NCI-H1694 treated with DMSO at 0.1 percent for 48 hours (cell line): ENCODE measurements at places on chromosomes 6 and 20.

DNA sequence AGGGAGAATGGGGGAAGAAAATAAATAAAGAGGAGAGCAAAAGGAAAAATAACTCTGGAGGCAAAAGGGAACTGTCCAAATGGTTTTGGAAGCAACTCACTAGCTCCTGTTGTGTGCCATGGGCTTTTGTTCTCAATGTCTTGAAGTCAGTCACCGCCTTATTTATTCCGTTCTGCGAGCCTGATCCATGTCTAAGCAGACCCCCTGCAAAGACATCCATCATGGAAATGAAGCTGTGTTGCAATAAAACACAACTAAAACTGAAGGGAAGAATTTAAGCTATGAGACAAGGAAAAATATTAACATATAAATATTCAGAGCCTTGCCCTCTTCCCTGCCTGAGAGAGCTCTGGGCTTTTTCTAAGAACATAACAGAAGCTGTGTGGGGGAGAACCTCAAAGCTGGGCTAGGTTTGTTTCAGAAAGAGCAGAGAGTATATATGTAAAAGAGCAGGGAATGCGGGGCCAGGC, 373.2 kb upstream of the CNR1 start:
- DNase-seq = no peak

DNA sequence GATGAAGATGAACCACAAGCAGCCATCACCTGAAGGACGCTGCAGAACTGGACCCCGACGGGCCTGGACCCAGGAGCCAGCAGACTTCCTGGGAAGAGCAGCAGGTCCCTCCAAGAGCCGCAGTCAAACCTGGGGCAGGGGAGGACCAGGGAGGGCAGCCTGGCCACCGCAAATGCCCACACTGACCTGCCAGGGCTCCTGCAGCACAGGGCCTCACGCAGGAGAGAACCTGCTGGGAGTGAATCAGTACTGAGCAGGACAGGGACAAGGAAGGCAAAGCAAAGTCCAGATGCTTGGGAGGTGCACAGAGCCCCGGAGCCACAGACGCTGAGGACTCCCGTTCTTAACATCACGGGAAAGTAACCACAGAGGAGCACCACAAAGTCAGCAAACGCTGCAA, 75.2 kb downstream of the TAF4 start:
- no peak for DNase-seq

DNA sequence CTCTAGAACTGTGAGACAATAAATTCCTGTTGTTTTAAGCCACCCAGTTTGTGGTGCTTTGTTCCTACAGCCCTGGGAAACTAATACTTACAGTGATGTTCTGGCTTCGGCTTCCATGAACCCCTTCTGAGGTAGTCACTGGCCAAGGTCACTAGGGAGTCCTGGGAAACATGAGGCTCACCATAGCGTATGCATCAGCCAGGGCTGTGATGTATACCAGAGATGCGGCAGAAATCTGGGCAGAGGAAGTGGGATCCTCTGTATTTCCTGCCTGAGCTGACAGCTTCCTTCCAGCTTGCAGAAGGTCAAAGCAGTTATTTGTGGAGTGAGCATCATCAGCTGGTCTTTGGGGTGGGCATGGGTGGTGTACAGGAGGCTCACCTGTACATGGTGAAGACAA, 27.9 kb downstream of the KAT14 start:
- no peak for DNase-seq

- no peak for DNase-seq
Observed at GRCh38 chr6:159871241-159871640, 19.5 kb upstream of the MAS1 start.

GRCh38 chr20:4766631-4767030, 44.9 kb downstream of the PRND start:
- DNase-seq = peak; percentile 4

GRCh38 chr20:59668926-59669850, 64.8 kb downstream of the PHACTR3 start:
- no peak for DNase-seq

DNA sequence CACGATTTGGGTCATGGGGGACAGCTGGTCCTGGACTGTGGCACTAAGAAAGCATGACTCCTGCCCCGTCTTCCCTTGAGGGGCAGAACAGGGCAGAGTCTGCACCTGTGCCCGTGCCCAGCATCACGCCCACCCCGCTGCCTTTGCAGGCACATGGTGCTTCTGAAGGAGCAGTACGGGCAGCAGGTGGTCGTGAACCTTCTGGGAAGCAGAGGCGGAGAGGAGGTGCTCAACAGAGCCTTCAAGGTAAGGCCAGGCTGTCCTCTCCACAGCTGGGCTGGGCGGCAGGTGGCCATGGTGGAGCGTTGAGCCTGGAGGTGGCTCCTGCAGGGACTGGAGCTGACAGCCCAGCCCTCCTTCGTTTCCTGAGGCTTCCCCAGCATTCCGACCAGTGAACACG, 77.4 kb downstream of the SYNJ2 start:
- no peak for DNase-seq

DNA sequence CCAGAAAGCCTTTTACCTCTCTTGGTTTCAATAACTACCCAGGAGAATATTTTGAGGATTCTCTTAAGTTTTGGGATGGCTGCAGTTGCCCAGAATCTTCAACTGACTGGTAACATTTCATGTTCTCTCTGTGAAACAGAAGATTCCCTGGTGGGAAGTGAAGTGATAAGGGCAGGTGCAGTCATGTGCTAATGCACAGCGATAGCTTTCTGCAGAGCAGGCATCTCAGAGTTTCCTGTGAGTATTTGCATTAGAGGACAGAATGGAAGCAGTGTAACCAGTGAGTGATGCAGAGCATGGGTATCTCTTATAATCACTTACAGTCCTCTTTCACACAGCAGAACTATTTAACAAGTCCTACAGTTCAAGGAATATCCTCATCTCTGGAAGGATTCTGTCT, 76.1 kb downstream of the HCRTR2 start:
- DNase-seq = no peak

- no peak for DNase-seq
Observed at GRCh38 chr6:48919555-48919954, 543.5 kb downstream of the MMUT start.

DNA sequence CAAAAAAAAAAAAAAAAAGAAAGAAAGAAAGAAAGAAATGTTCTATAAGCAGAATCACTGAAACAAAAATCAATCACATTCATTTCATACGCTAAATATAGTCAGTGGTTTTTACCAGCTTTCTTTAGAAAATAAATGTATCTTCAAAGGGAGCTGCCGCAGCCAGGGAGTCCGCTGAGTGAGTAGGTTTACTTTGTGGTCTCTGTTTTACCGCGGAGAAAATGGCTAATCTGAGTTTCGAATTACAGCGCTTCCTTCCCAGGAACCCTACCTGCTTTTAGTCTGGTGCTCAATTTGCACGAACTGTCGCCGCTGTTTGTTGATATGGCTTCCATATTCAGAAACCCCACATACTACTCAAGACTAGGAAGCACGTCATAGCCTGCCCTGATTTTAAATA, 102.4 kb downstream of the TFAP2A start:
- DNase-seq = no peak

DNA sequence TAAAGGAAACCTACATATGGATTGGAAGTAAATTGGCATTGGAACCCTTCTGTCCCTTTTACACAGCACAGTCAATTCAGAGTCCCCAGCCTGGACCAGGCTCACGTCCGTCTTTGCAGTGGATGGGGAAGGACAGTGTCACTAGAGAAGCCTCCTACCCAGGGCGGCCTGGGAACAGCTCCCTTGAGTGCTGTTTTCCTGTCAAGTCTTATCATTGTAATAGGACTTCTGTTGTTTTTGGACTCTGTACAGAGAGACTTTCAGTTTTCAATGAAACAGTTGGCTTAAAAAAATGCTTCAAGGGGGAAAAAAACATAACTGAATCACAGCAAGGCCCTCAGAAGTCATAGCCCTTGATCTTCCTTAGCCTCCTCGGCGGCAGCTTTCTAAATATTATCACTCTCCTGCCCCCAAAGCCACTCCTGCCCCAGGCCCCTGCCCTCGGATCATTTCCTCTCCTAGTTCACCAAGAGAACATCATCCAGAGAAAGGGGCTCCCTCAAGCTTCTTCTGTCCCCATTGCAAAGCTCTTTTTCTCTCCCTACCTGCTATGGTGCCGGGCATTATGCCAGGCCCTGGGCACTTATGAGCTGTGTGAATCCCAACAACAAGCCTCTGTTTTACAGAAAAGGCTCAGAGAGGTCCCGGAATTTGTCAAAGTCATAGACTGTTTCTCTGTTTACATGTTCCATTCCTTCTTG, 37.8 kb upstream of the CNKSR3 start:
- no peak for DNase-seq

DNA sequence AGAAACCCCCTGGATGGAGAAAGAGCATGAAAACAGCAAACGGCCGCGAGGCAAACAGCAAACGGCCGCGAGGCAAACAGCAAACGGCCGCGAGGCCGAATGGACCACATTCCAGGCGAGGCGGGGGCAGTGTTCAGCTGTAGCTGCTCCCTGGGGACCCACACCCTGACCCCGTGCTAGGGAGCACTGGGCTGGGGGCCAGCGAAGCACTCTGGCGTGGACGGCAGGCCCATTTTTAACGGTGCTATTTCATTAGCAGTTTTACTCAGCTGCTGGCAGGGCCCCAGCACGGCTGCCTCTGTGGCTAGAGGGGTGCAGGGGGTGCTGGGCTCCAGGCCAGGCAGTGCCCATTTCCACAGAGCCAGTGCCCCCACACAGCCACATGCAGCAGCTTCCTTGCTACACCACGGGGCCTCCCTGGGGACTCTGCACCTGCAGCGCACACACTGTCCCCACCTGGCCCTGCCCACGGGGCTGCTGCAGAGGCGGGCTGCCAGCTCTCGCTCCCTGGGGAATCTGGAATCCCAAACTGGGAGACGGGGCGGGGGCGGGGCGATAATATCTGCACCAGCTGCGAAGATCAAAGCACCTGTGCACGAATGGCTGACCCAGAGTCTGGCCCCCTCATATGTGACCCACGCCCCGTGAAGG, 35.6 kb upstream of the SLCO4A1 start:
- no peak for DNase-seq

DNA sequence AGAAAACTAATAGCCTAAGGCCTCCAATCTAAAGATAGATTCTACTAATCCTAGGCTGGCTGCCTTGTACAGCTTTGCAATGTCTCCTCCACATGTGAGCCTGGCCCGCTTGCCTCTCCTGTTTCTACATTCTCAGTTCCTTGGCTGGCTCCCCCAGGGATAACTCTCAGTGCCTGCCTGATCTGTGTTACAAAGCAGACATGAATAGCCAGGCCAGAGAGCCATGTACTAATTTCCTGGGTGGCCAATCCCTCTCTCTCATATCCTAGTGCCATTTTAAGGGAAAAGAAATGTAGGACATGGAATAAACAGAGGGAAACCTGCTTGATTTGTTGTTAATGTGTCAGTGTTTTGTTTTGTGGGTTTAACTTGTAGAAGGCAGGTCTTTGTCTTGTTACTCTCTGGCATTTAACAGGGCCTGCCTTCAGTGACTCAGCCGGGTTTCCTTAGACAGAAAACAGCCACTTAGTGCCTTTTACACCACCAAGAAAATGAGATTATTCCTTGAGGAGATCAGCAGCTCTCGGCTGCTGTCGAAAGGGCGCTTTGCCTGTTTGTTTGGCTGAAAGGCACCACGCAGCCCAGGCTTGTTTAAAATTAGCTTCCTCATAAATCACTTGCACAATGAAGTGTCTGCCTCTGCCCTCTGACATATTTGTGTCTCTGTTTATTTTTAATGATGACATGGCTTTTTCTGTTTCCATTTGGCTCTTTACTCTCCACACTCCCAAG, 702.7 kb downstream of the MAFB start:
- DNase-seq = peak; percentile 6

DNA sequence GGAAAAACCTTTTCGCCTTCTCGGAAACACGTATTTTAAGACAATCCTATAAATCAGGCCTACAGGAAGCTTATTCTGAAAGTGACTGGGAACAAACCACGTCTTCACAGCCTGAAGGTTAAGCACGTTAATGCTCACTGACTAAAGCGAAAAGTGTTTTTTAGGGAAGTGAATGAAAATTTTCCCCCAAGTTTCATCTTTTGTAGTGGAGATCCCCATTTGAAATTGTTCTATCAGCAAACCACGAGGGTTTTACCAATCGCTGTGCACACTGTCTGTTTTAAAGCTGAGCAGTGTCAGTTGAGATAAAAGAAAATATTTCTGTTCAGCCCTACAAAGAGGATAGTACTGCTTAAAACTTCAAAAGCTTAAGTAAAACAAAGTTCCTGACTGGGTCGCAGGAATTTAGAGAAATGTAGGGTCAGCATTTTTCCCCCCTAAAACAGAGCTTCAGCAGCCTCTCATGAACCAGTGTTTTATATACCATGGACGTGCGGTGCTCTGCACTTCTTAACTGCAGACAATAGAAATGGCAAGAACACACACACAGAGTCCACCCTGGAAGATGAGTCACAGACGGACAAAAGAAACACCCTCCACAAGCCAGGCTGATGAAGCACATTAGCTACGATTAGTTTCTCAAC, 34.9 kb downstream of the SLC22A23 start:
- DNase-seq = no peak

GRCh38 chr6:128025478-128025877, 124.6 kb upstream of the THEMIS start:
- no peak for DNase-seq

- no peak for DNase-seq
Observed at GRCh38 chr6:11681357-11681756, 97.2 kb downstream of the ADTRP start.

GRCh38 chr6:70685494-70686180, 18.0 kb downstream of the SMAP1 start:
- DNase-seq = no peak

DNA sequence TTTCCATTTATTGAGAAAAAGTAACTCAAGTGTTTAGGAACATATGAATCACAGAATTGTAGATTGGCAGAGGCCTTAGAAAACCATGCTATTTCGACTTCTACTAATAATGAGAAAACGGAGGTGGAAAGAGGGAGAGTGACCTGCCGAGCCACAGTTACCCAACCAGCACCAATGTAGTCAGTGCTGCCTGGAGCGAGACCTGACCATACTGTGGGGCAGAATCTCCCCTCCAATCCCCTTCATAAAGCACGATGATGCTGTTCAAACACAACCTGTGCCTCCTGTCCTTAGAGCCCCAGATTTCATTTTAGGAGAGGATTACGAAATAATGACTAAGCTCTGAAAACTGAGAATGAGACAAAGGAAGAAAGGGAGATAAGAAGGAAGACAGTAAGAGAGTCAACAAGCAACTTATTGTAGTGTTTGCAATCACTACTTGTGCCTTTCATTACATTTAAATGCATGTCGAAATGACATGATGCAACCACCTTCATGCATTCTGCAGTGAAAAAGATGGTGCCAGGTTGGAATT, 70.6 kb downstream of the ATXN1 start:
- DNase-seq = no peak

DNA sequence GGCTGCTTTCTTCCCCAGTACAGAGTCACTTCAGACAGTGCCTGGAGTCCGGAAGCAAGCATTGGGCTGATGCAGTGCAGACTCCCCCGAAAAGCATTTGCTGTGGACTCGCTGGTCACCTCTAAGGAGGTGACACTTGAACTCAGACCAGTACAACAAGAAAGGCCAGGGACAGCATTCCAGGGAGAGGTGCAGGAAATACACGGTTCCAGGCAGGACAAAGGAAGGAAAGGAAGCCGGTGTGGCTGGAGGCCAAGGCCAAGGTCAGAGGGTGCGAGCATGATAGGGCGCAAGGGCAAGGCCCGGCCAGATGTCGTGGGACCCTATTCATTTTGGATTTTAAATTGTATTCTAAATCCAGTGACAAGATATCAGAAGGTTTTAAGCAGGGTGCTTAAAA, 160.9 kb downstream of the ZMYND8 start:
- DNase-seq = no peak

- no peak for DNase-seq
Observed at GRCh38 chr6:16324606-16325225, 86.3 kb downstream of the GMPR start.
